ENCODE measurements at places on chromosomes 7 and 10.

DNA sequence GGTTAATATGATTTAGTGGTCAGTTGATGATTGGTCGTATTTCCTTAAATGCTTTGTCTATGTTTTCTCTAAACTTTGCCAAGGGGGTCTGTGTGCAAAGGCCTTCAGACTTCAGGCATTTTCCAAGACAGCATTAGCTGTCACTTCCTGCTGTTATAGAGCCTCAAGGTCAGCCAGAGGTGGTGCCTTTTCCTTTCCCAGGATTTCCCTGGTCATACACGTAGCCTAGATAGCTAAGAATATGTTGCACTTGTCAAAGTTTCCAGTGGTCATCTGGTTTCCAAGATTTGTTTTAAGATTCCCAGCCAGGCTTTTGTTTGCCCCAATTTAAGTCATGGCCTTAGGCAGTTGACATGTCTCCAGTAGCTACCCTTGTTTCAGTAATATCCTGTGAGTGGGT is 133.2 kb upstream of the IGFBP3 start:
- DNase-seq, result no peak

GRCh38 chr10:131424836-131425491 is 113.4 kb upstream of the TCERG1L start:
- DNase-seq, result no peak

GRCh38 chr10:69880301-69881081 is 78.8 kb downstream of the COL13A1 start:
- no peak for DNase-seq

DNA sequence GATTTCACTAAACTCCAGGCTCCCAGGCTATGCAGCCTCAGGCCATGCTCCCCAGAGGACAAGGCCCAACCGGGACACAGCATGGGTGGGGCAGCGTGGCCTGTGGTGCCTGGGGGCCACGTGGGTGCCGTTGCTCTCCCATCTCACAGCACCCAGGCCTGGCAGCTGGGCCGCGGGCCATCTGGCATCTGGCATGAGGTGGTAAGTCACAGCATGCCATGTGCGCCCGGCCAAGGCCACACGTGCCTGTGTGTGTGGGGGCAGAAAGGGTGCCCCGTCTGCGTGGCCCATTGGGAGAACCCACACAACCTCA is 204.1 kb downstream of the EBF3 start:
- no peak for DNase-seq

DNA sequence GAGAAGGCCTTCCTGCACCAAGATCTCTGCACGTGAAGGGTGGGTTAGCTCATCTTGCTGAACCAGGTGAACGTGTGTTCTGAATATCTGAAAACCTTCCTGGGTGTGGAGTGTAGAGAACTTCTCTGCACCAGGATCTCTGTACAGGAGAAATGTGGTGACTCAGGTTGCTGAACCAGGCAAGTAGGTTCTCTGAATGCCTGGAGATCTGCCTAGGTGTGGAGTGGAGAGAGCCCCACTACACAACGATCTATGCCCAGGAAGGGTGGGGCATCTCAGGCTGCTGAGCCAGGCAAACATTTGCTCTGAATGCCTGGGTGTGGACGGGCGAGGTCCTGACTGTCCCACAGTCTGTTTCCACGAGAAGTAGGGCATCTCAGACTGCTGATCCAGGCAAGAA is 1002.3 kb upstream of the KCND2 start:
- DNase-seq, result no peak

All from activated naive CD4-positive, alpha-beta T cell treated with anti-CD3 and anti-CD28 coated beads, Interleukin-2, amount 50 U/mL, for 16 hours (primary cell).